ENCODE measurements at places on chromosomes 7 and 10.

DNA sequence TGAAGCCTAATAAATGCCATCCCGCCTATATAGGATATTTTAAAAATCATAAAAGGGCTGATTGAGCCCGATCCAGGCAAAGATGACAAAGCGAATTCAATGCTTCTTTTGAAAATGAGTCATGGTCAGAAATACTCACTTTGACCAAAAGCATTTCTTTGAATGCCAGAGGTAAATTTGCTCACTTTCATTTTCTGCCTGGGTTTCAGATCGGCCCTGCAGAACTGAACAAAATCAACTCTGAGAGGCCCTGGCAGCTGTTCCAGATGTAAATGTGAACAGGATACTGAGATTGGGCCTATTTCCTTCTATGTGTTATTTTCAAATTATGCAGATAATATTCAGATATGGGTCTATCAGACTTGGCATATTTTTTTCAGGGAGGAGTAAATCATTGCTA is 114.8 kb upstream of the ARID5B start:
- peak; percentile 31 for DNase-seq

DNA sequence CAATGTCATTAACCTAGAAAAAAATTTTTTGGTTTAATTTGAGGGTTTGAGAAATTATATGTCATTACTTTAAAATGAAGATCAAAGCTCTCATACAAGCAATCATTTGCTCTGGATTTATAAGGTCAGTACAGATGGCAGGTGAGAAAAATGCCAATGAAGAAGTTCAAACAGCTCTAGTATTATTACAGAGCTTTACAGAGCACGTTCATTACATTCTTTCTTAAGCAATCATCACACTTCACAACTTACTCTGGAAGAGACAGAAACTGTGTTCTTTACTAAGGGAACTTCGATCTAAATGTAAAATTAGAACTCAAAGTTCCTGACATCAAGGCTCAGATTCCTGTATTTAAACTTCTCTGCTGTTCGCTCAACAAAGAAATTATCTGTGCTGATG is 153.4 kb downstream of the ATE1 start:
- no peak for DNase-seq

DNA sequence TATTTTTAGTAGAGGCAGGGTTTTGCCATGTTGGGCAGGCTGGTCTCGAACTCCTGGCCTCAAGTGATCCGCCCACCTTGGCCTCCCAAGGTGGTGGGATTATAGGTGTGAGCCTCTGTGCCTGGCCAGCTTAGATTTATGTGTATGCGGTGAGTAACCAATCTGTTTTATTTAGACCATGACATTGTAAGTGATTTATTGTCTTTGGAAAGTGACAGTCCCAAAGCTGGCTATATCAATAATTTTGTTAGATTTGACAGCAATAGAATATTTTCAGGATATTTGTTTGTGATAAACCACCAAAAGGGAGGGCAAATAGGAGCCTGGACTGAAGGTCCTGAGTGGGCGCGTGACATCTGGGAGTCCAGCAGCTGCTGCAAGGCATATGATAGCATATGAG is 75.7 kb downstream of the XRCC2 start:
- DNase-seq: no peak

GRCh38 chr10:79206300-79207095 is 137.7 kb downstream of the ZMIZ1 start:
- no peak for DNase-seq

DNA sequence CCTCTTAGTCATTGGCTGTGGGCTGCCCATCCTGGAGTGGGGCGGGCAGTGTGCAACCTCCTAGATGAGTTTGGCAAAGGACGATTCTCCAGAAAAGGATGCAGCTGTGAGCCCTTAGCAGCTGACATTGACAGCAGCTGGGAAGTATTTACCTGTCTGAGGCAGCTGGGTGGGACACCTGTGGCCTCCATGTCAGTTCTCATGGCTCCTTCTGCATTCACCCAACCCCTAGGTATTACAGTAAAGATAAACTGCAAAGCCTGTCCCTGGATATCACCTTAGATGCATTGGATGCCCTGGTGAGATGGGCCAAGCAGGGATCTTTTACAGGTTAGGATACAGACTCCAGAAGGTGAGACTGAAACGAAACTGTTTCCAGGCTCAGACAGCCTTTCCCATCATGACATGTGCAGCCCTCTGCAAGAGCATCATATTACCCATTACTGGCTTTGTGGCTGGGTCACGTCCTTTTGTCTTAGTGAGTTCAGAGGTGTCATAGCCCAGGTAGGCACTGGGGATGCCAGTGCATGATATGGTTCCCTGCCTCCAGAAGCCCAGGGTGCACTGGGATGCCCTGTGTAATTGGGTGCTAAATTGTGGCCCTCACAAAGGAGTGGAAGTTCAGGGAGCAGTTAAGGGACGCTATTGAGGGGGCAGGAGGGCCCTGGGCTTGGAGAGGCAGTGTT is 28.9 kb downstream of the MINDY4 start:
- DNase-seq: no peak

- no peak for DNase-seq
Measured at GRCh38 chr10:112388548-112388947, 14.6 kb downstream of the ACSL5 start.

GRCh38 chr7:42106562-42106961 is 130.4 kb downstream of the GLI3 start:
- DNase-seq: no peak

- DNase-seq: no peak
Measured at GRCh38 chr7:76296743-76297740, 5.4 kb upstream of the HSPB1 start.

DNA sequence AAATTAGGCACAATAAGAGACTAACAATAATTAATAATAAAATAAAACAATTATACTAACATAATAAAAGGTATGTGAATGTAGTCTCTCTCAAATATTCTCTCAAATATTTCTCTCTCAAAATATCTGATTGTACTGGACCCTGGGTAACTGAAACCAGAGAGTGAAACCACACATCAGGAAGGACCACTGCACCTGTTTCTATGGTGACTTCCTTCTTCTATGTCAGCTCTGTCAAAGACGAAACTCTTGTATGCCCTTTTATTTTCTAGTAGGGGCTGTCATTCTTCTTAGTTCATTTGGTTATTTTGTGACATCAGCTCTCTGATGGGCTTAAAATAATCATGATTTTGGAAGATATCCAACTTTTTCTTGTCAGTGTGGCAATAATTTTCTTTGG is 428.0 kb upstream of the TPK1 start:
- no peak for DNase-seq

GRCh38 chr7:39967406-39968161 is 17.5 kb downstream of the CDK13 start:
- no peak for DNase-seq
